ENCODE measurements at places on chromosomes 2 and 18.

DNA sequence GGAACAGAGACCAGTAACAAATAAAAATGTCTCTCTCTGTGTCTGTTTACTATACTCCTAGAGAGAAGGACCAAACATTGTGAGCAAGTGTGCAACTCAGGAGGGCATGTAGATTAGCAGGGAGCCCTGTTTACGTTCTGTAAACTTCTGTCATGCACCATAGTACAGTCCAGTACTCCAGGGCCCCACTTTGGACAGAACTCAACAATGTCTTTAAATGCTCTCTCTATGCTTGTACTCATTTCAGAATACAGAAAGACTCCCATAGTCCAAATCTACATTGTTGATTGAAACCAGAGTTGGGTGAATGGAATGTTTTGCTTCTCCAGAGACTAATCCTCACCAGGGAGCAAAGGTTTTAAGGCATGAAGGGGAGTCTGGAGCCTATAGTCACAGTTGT, 934.8 kb downstream of the NRXN1 start:
- no peak for DNase-seq

DNA sequence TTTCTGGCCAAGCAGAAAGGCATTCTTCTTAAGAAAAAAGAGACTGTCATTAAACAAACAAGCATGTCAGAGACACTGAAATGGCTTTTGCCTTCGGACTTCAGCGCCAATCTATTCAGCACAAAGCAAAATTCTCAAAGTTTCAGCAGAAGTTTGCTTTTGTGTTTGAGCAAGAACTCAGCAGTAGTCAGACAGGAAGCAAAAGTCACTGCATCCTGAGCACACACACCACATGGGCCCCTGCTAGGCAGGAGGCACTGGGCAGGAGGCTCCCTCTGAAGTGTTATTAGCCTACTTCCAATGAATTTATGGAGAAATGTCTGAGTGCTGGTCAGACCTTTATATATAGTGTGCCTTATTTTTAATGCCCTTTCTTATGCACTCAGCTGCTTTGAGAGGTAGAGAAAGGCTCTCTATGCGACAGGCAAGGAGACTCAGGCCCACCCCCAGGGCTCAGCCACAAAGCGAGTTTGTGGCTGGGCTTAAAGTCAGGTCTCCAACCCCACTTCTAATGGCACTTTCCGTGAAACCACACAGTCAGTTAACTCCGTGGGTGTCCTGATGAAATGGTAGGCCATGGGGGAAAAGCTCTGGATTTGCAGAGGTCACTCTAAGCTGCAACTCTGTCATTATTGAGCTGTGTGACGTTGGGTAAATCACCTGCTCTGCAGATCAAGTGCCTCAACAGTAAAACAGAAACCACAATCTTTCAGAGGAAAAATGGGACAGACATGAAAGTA, 161.0 kb upstream of the TMEM200C start:
- DNase-seq: no peak

DNA sequence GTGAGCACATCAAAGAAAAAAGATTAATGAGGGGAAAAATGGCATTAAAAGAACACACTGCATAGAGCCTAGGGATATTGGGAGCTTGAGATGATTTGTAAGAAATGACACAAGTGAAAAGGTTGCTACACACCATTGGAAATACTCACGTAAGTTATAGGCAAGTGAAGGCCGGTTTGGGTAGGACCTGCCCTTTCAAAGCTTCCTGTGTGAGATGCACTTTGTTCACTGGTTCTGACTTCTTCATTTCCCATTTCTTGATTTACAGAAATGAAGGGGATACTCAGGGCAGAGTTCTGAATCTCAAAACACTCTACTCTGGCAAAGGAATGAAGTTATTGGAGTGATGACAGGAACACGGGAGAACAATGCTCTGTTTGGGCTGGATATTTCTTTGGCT, at the start of gene IL18RAP:
TSS of gene IL18RAP (plus strand) at position 251 of the 400 bp plus-strand sequence. CDS start at position 369, 118 bp downstream.
- DNase-seq: no peak

GRCh38 chr2:66849153-66849755, 414.3 kb downstream of the MEIS1 start:
- no peak for DNase-seq

GRCh38 chr2:216107760-216108159, 1.4 kb upstream of the XRCC5 start:
- DNase-seq: no peak

DNA sequence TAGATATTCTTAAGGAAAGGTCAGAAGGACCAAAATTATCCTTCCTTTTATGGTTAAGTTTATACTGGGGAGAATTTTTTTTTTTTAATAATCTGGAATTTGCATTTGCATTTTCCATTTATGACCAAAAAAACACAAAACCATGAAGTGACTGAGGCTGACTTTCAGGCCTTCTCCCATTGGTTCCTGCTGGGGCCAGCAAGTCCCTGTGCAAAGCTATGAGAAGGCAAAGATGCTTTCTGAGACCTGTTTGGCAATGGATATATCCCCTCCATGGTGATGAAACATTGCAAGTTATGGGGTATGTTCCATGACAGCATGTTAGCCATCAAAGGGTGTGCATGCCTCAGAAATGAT, 60.8 kb downstream of the KIAA2012 start:
- DNase-seq: no peak

GRCh38 chr18:36308711-36309435, 11.4 kb downstream of the FHOD3 start:
- no peak for DNase-seq

DNA sequence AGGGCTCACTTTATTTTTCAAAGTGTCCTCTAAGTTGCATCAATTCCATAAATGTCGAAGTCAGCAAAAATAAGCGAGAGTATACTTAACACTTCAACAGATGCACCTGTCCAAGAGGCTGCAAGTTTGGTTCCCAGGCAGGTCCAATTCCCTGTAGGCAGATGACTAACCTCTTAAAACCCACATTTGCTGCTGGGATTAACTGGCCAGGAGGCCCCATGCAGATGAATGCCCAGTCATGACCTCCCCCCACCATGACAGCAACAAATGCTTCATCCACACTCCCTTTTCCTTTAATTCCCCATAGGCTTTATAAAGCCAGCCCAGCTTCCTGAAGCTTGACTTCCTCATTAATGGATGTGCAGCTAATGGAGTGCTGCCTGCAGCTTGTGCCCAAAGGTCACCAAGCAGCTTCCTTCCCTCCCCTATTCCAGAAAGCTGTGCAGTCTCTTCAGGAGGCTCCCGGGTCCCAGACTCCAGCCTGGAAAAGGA, 35.7 kb downstream of the REEP1 start:
- DNase-seq: no peak

- peak; percentile 50 for DNase-seq
These were observed at the start of gene SPIRE1 for GRCh38 chr18:12657684-12658425. Gene SPIRE1, minus strand, starts transcription at chr18:12658107. Its CDS starts 241 bp downstream, at chr18:12657866.

- DNase-seq: no peak
These were observed 120.2 kb downstream of the NFATC1 start for GRCh38 chr18:79515944-79516351.

- DNase-seq: peak; percentile 33
These were observed 479 bp downstream of the RNMT start for GRCh38 chr18:13726972-13727331.

DNA sequence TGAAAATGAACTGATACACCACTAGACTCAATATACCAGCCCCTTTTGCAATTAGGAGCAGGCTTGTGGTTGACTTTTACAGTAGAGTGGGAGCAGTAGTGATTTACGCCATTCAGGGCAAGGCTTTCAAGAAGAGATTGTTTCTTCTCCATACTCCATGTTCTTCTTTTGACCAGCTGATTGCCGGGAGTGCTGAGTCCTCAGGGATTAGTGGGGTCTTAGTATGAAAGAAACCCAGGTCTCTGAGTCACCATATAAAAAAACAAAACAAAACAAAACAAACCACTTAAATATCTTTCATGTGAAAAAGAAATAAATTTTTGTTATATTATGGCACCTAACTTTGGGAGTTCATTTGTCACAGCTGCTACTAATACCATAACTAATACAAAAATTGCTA, 465.6 kb upstream of the TRIB2 start:
- no peak for DNase-seq

- DNase-seq: no peak
These were observed 242.5 kb downstream of the SH3BP4 start for GRCh38 chr2:235194351-235194750.

DNA sequence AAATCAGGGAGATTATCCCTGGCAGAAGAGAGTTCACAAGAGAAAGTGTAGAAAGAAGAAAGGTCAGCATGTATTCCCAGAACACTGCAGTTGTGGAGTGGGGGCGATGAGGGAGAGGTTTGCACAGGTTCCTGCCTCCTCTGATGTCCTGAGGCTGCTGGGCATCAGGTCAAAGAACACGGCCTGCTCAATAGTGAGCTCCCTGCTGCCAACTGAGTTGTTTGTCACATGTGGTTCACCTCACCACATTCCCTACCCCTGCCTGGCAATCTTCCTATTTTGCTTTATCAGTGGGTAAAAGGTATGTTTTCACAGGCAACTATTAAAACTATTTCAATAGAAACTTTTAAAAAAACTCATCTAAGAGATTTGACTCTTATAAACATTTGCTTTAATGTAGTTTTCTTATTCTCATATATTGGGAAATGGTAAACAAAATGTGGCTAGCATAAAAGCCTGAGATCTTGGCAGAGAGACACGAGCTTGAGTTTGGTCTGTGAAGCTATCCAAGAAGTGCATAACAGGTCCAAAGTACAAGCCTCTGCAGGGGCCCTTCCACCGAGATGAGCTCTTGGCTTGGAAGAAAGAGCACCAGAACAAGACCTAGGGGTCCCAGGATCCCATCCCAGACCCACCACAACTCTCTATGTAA, 123.9 kb upstream of the SRD5A2 start:
- DNase-seq: no peak

DNA sequence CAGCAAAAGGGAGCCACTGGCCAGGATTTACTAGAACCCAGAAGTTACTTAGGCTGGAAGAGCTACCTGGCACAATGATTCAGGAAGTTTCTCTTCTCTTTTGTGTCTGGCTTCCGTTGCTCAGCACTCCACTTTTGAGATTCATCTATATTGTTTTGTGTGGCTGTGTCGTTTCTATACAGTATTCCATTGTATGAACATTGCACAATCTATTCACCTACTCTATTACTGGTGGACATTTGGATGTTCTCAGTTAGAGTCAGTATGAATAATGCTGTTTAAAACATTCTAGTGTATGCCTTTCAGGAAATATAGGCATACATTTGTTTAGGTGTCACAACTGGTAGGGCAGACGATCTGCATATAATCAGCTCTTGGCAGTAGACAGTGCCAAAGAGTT, 36.3 kb upstream of the EPHA4 start:
- DNase-seq: no peak

- no peak for DNase-seq
These were observed 781 bp upstream of the SOX11 start for GRCh38 chr2:5691221-5691984.

GRCh38 chr2:215382011-215382410, 53.9 kb downstream of the FN1 start:
- no peak for DNase-seq

DNA sequence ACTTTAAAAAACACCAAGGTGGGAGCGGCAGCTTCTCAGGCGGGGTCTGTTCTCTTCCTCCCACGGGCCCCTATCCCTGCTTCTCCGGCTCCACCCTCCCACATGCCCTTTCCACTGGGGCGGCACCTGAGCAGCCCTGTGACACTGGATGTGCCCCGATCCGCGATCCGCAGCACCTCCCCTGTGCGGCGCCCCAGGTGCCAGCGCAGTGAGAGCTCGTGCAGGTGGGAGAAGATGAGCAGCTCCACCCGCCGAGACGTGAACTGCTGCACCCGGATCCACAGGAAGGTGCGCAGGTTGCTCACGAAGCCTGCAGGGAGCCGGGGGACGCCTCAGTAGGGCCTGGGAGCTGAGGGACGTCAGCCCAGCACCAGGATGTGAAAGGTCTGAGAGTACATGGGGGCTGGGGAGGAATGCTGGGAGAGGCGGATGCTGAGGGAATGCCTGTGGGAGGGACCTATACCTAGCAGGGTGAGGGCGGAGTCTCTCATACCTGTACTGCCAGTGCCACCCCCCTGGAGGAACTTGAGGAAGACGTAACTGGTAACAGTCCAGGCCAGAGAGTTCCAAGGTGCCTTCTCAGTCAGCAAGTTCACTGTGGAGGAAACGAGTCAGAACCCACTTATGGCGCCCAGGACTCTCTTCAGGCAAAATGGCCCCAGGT, 2.8 kb downstream of the ABCB6 start:
- DNase-seq: no peak

GRCh38 chr2:106868275-106868674, 17.7 kb downstream of the ST6GAL2 start:
- no peak for DNase-seq

- DNase-seq: no peak
These were observed 140.4 kb downstream of the CTIF start for GRCh38 chr18:48679236-48679635.

GRCh38 chr2:74740741-74741431, 86.8 kb downstream of the SEMA4F start:
- DNase-seq: no peak

GRCh38 chr2:238979636-238980035, 131.8 kb downstream of the TWIST2 start:
- no peak for DNase-seq

DNA sequence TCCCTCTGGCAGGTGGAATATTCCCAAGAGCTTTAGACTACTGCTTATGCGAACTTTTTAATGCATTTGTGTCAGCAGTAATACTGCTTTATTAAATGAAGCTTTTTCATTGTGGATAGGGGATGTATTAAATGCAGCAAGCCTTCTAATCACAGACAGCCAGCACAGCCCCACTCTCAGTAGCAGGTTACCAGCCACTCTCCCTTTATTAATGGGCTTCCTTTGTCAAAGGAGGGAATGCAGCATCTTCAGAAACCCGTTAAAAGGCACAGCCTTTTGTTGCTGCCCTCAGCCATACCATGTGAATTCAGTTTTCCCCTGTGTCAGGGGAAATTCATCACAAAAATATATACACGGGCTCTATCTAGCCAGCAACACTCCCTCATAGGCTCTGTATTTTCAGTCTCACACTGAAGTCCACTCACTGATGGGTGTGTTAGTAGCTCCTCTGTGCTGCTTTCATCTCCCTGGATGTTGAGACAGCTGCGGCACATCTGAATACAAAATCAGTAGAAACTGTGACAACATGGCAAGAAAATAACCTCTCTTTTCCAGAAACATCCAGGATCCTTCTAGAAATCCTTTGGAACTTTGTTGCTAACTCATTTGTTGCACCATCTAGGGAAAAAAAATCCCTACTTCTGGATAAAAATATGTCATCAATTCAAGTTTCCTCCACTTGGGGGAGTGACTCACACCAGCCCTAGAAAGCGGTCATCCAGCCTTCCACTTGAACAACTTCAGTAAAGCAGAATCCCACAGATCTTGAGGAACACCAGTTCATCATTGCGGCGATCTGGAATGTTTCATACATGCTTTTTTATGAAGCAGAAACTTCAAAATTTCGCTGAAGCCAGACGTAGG, 48.4 kb downstream of the LRRTM1 start:
- no peak for DNase-seq

DNA sequence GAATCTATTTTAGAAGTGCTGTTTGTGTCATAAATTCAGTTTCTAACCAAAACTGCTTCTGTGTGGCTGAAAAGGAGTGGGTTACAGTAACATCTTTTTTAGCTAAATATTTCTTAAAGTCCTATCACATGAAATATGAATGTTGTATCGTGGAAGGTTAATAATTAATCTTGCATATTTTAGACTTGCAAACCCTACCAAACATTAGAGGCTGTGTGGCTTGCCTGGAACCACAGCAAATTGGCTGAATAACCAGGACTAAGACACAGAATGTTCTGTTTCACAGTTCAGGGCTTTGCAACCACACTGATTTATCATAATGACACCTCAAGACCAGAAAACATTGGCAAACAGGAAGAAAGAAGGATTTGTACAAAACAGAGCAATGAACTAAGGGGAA, 208.9 kb upstream of the CNTNAP5 start:
- DNase-seq: no peak
